ENCODE measurements at places on chromosomes 7 and 10.

DNA sequence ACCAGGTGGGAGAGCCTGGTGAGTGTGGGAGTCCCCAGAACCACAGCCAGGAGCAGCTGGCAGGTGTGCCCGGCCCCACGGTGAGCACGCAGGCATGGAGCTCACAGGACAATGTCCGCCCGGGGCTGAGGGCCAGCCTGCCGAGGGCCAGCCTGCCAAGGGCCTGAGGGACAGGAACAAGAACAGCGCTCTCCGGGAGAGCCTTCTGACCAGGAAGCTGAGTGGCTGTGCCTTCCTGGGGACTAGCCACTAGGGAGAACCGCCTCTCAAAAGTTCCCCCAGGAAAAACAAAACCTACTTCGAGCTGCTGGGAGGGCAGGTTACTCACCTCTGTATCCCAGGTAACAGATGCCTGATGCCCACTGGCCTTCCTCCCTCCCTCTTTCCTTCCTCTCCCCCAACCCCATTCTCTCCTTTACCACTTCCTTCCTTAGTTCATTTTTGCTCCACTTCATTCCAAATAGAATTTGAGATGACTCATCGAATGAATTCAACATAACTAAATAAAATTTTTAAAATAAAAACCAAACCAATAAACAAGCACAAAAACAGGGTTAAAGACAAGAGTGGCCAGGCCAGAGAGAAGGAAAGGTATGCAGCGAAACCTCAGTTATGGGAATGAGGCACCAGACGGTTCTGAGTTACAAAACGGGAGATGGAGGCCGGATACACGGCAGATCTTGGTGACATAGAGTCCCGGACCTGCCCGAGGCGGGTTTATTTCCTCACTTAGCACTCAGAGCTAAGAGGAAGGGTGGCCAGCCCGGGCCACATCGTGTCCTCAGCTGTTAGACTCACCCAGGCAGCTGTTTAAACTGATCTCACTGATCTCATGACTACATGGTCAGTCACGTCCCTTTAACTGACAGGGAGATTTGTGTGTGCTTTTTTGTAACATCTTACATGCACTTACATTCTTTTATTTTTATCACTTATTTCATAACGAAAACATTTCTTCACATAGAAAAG lies 128.5 kb downstream of the TNS3 start:
- DNase-seq: no peak

DNA sequence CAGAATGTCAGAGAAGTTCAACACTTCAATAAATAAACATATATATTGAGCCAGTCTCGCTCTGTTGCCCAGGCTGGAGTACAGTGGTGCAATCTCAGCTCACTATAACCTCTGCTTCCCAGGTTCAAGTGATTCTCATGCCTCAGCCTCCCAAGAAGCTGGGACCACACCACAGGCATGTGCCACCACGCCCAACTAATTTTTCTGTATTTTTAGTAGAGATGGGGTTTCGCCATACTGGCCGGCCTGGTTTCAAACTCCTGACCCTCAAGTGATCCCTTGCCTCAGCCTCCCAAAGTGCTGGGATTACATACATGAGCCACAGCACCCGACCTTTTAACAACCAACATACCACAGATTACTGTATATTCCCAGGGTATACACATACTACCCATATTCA lies 134.2 kb downstream of the JMJD1C start:
- DNase-seq: no peak

- DNase-seq: no peak
Measured at GRCh38 chr10:15824498-15824897, 35.8 kb downstream of the MINDY3 start.

GRCh38 chr10:34995925-34996324 lies 94.2 kb downstream of the CUL2 start:
- no peak for DNase-seq

DNA sequence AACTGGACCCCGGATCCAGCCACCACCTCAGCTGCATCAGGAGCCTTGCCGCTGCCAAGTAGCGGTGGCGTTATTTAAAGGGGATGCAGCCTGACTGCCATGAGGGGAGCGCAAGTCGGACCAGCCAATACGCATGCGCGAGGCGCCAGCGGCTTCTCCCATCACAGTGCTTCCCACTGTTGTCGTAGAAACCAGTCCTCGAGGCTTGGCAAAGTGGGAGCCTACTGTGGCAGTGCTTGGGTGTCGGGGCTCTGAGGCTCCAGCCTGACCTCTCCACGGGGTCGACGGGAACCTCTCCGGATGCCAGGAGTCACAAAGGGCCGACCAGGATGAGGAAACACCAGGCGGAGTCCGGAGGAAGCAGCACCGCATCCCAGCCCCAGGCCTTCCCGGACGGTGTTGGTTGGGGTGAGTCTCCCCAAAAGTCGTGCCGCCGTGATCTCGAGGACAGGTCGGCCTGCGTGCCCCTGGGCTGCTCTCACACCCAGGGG lies 369.6 kb downstream of the ZNF716 start:
- no peak for DNase-seq

- peak; percentile 20 for DNase-seq
Measured at GRCh38 chr7:119482209-119482608, 790.8 kb upstream of the KCND2 start.

GRCh38 chr7:4015371-4015770 lies 666.7 kb upstream of the FOXK1 start:
- DNase-seq: no peak

Data from SK-N-MC (cell line).